ENCODE measurements at places on chromosomes 16 and 17. TPM values are rescaled to one million over a fixed set of nuclear protein-coding genes. Genes with fewer than 3 reads are reported as not detected.

- peak; percentile 80 for DNase-seq
Measured at GRCh38 chr17:57605675-57606105, 139.4 kb downstream of the CCDC182 start.

DNA sequence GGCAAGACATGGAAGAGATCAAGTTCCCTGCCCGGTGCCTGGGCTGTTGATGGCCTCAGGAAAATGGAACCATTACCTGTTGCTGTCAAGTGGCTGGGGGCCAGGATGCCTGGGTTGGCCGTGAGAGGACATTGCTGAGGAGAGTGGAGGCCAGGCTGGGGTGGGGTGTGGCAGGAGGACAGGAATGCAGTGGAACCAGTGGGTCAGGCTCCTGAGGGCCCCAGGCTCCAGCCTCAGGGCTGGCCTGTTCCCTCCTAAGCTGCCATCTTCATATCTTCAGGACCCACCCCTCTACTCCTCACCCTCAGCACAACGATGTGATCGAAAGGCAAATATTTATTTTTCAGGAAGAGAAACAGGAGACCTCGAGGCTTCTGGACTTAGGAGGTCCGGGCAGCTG is 8.5 kb upstream of the YPEL3 start:
- no peak for DNase-seq

Gene UNC45B
- 2.2 TPM for polyA plus RNA-seq

GRCh38 chr17:4554441-4554996 is 665 bp downstream of the MYBBP1A start:
- no peak for DNase-seq

Gene IGF2BP1
- polyA plus RNA-seq, result 10.4 TPM

Gene MYCBPAP
- polyA plus RNA-seq, result 315 TPM

Gene NLK
- 40.8 TPM for polyA plus RNA-seq

GRCh38 chr16:50263940-50264929 is 2.1 kb upstream of the ADCY7 start:
- DNase-seq, result no peak

Gene KRTAP9-1
- polyA plus RNA-seq, result not detected

Gene KSR1
- polyA plus RNA-seq, result 63.7 TPM

DNA sequence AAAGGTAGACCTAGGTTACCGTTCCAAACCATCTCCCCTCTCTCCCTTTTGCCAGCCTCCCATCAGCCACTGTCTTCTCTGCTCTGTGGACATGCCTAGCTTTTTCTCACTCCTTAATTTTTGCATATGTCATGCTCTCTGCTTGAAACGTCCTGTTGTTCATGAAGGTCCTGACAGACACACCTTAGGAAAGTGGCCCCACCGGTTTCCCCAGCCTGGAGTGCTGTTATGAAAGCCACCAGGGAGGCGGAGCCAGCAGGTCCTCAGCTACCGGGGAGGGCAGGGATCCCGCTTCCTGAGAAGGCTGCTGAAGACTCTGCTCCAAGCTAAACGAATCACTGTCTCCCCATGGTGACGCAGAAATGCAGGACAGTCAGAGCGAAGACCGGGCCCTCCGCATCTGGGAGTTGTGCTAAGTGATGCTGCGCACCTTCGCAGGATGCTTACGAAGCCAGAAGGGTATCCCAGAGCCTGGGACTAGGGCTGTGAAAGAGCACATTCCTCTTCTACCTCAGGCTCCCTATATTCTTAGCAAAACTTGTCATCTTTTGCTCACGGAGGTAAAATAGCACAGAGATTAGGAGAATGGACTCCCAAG is 2.3 kb upstream of the SLC16A11 start:
- DNase-seq, result no peak

Gene C16orf74
- 4.3 TPM for polyA plus RNA-seq

Gene KRT33A
- polyA plus RNA-seq, result 2.3 TPM

DNA sequence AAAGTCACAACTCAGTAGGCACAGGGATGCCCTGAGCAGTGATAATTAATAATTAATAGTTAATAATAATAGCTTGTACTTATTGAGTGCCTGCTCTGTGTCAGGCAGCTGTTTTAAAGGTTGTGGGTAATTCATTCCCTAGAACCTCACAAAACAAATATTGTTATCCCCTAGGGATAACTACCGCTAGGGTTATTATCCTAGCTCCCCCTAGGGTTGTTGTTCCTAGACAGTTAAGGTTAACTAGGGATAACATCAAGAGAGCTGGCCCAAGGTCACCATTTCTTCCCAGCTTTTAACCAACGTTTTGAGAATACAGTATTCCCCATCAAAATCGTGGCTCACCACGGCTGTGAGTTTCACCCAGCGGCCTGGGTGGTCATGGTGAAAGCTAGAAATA is 180.1 kb downstream of the PRKCB start:
- DNase-seq, result no peak

- no peak for DNase-seq
Measured at GRCh38 chr17:2855063-2855600, 58.9 kb downstream of the RAP1GAP2 start.

Gene HCRT
- not detected for polyA plus RNA-seq

Gene TLCD3B
- polyA plus RNA-seq, result 194 TPM

GRCh38 chr16:77556201-77556873 is 121.5 kb upstream of the ADAMTS18 start:
- DNase-seq, result no peak

GRCh38 chr17:82234211-82235055 is 5.6 kb downstream of the SLC16A3 start:
- DNase-seq, result peak; percentile 54

Gene RHBDF1
- polyA plus RNA-seq, result 15.9 TPM
